ENCODE measurements at places on chromosomes 13 and 19. TPM values are rescaled to one million over a fixed set of nuclear protein-coding genes. Genes with fewer than 3 reads are reported as not detected.

The PALM gene
- 30.3 TPM for polyA plus RNA-seq

The TPGS1 gene
- 21.3 TPM for polyA plus RNA-seq

The TSC22D1 gene
- polyA plus RNA-seq = 112 TPM

The GRK1 gene
- 0.43 TPM for polyA plus RNA-seq
